Nephron progenitor cell (in vitro differentiated cells): ENCODE measurements at places on chromosomes 11 and 22.

- no peak for DNase-seq
These were observed 41.5 kb upstream of the PAMR1 start for GRCh38 chr11:35566885-35567284.

DNA sequence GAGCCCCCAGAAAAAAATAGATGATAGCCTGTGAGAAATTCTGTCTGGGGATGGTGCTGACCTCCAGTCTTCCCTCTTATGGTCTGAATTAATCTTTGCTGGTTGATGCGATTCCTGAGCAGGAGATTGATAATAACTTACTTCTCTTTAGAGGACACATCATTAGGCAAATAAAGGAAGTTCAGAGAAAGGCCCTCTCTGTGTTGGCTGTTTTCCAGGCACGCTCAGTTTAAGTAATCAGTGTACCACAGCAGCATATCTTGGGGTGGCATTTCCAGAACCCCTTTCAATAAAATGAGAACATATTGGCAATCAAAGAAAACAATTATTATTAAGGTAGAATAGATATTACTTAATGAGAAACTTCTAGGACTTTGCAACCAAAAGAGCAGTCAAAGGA, 1129.3 kb upstream of the RAG2 start:
- DNase-seq, result no peak

DNA sequence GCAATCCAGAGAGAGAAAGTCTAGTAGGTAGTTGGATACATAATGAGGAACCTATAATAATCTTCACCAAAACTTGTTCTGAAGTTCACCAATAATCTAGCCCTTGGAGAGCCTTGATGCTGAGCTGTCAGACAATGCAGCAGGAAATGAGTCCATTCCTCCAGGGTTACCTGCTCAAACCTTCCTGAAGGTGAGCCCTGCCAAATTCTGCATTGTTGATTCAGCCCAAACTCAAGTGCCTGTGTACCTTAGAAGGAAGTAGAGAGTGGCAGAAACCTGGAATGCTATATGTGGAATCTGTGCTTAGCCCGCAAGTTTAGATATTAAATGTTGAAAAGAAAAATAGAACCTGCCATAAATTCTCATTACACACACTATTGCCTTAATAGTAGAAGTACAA, 77.4 kb upstream of the SPON1 start:
- no peak for DNase-seq

- no peak for DNase-seq
These were observed 61.5 kb downstream of the STIM1 start for GRCh38 chr11:3916962-3917361.

- DNase-seq, result no peak
These were observed 323.6 kb upstream of the SYN3 start for GRCh38 chr22:33381531-33382406.

DNA sequence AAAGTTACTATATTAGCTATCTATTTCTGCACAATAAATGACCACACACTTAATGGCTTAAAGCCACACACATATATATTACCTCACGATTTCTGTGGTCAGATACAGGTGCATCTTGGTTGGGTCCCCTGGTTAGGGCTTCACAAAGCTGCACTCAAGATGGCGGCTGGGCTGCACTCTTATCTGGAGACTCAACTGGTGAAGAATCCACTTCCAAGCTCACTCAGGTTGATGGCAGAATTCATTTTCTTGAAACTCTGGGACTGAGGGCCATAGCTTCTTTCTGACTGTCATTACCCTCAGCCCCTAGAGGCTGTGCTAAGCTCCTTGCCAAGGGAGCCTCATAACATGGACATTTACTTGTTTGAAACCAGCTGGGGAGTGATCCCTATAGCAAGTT, 5.1 kb upstream of the MS4A10 start:
- DNase-seq, result no peak

- no peak for DNase-seq
These were observed 7.1 kb upstream of the LMO2 start for GRCh38 chr11:33898957-33899356.

GRCh38 chr11:79092791-79093353, 348.0 kb downstream of the TENM4 start:
- no peak for DNase-seq

DNA sequence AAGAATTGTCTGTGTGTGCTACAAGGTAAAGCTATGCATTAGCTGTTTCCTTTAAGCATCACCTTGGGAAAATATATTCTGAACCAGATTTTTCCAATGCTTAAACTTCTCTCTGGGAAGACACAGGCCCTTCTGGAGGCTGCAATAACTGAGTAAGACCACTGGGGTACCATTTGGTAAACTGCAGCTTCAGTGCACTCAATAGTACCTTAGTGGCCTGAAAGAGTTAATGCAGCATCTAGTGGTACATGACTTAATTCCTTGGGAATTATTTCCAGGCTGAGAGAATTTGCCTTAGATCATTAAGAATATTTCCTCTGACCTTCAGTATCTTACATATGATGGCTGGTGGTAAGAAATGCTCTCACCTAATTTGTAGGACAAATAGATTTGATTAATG, 727.4 kb downstream of the DLG2 start:
- no peak for DNase-seq

GRCh38 chr22:36660510-36660840, 43.1 kb downstream of the CACNG2 start:
- DNase-seq, result no peak

- DNase-seq, result no peak
These were observed 620.4 kb downstream of the BRD1 start for GRCh38 chr22:49207008-49208003.

- no peak for DNase-seq
These were observed 105.3 kb downstream of the MORC2 start for GRCh38 chr22:30863081-30863833.

GRCh38 chr11:2036863-2037486, 39.3 kb upstream of the H19 start:
- no peak for DNase-seq

DNA sequence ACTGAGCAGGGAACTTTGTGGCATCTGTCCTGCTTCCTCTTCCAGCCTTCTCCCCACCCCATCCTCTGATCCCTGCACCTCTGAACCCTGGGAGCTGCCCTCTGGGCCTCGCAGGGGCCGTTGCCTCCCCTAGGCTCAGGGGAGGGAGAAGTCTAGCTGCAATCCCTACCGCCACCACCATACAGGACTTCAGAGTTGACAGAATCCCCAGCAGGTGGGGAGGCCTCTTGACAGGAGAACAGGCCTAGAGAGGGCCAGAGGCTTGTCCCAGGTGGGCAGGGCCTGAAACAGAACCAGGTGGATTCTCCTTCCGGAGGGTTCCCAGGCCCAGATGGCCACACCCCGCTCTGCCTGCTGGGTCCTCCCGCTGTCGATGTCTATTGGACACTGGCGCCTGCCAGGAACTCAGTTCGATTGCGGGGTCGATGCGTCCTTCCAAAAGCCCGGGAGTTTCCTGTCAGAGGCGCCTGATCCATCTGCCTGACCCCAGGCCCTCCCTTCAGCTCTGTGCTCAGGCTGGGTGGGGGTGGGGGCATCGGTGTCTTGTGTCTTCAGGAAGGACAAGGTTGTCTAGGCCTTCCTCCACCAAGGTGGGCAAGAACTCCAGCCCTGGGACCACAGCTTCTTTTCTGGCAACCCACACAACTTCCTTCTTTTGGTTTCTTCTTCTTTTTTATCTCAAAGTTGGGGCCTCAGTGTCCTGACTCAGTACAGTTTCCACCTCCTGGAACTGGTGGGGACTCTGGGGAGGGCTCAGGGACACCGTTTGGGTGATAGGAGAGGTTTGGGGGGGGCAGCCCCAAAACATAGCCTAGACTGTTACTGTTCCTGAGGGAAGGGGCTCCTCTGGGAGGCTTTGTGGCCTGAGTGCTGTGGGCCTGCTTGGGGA, 6.4 kb downstream of the STARD10 start:
- no peak for DNase-seq
